Substantia nigra (tissue), 51 donors: ENCODE measurements at places on chromosomes 13 and 19.

DNA sequence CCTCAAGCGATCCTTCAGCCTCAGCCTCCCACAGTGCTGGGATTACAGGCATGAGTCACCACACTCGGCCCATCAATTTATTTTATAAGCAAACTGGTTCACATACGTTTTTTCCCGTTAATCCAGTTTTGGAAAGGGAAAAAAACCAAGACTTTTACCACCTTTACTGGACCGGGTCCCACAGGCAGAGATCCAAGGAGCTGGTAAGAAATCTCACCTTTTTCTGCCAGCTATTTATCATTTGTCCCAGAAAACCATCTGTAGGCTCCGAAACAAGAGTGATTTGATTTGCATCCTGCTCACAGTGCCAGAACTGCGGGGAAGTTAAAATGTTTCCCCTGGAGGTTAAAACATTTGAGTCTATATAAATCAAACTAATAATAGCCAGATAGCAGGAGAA is 6.3 kb upstream of the FUT2 start:
- DNase-seq = no peak

GRCh38 chr13:43978688-43979087 is 99.0 kb downstream of the LACC1 start:
- DNase-seq = no peak

GRCh38 chr13:89890806-89891205 is 1456.7 kb upstream of the MIR17HG start:
- DNase-seq = no peak

DNA sequence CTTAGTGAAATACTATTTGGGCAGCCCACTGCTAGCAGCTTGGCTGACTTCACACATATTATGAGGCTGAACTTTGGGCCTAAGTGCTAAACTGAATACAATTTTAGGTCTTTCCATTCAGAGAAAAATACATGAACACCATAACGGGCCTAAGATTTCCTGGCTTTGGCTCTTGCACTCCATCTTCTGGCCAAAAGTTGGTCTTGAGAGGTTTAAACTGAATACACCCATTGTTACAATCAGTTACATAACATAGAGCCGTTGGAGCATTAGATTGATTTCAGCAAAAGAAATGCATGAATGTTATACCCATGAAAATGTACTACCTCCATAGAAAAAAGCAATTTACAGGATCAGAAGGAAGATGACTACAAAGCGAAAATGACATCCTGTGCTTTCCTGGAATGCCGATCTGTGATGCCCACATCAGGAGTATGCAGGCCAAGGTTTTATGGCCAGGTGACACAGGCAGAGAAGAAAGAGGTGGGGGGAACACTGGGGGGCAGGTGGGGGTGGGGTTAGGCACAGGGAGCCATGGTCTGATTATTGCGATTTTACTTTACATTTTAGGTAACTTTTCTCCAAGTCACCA is 11.1 kb upstream of the SHISA2 start:
- DNase-seq = peak; percentile 21

- DNase-seq = no peak
These were observed 3.1 kb downstream of the SLITRK5 start for GRCh38 chr13:87674247-87674738.

DNA sequence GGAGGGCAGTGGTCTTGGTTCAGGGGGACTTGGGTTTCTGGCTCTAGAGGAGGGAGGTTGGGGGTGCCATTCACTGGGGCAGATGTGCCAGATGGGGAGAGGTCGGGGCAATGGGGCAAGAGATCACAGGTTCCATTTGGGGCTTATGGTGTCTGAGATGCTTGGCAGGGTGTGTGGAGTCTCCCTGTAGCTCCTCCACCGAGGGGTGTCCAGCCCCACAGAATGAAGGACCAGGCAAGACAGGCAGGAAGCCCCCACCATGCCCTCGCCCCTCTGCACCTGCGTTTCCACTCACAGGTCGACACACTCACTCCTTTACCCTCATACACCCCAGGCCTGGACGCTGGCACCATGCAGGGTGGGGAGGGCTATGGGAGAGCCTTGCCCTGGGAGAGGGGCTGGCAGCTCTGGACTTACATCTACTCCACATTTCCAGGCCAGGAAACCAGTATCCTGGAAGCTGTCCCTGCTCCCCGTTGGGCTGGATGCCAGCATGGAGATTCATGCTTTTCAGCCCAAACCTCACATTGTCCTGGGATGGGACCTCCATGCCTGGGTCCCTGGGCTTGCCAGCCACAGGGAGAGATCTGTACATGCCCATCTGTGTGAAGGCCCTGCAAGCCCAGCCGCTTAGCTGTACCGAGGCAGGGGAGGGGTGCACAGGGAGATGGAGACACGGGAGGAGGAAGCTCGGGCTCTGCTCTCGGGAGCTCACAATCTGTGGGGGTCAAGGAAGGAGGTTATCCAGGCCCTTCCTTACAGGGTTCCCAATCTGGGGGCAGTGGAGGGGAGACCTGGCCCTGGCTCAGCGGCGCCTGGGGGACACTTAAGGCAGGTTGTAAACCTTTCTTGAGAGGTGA is 77.1 kb downstream of the CHST8 start:
- peak; percentile 66 for DNase-seq

DNA sequence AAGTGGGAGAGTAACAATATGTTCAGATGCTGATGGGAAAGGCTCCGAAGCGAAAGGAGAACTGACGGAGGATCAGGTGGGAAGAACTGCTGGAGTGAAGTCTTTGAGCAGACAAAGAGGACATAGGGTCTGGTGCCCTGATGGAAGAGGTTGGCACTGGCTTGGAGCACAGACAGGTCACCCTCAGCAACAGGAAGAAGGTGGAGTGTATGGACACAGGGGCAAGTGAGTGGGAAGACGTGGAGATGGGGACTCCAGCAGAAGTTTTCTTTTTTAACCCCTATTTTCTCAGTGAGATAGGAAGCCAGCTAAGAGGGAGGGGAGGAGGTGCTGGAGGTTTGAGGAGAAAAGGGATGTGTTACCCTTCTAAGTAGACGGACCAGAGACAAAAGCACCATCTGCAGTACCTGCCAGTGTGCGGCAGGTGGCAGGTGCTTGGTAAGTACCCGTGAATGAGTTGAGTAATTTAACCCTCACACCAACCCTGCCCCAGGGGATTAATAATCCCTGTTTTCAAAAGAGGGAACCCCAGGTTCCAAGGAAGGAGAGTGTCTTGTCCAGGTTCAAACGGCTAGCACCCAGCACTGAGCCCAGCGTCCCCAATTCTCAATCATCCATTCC is 11.2 kb downstream of the HAS1 start:
- no peak for DNase-seq

DNA sequence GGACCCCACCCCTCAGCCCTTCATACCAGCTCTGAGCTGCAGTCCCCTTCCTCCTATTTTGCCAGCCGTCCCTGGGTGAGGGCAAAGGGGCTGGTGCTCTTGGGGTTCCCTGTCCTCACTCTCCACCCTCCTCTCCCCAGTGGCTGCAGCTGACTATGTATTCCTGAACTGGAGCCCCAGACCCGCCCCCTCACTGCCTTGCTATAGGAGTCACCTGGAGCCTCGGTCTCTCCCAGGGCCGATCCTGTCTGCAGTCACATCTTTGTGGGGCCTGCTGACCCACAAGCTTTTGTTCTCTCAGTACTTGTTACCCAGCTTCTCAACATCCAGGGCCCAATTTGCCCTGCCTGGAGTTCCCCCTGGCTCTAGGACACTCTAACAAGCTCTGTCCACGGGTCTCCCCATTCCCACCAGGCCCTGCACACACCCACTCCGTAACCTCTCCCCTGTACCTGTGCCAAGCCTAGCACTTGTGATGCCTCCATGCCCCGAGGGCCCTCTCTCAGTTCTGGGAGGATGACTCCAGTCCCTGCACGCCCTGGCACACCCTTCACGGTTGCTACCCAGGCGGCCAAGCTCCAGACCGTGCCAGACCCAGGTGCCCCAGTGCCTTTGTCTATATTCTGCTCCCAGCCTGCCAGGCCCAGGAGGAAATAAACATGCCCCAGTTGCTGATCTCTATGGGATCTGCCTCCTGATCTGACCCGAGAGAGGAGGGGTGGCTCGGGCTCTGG is 2.4 kb downstream of the COX7A1 start:
- no peak for DNase-seq

DNA sequence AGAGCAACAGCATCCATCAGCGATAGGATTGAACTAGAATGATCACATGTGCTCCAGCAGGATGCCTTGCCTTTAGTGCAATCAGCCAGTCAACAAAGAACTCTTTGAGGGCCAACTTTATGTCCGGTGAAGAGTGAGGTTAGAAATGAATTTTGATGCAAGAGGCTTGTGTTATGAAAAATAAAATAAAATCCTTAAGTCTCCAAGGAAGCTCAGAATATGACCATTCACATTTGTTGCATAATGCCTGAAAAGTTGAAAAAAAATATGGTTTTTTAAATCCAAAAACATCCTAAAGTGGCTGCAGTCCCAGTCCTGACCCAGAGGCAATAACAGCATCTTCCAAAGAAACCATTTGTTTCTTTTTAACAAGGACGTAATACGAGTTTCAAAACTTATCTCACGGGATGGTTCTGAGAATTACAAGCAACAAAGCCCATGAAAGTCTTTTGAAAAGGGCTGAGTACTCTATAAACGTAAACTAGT is 61.3 kb downstream of the DCLK1 start:
- no peak for DNase-seq
